Tibial artery (tissue), 4 donors: ENCODE measurements at places on chromosomes 5 and 9.

DNA sequence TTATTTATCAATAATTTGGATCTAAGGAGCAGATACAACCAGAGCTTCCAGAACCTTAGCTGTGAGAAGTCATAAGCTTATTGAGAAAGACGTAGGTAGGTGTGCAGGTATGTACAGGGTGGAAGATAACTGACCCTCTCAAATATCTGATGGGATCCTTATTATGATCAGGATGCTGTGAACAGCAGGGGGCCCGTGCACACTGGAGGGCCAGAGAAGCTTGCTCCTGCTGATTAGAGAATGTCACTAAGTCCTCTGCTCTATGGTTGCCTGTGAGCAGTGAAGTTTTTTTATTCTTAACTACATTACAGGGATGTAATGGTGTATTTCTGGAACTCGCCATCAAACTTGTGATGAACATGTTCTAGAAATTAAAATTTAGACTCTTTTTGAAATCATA is 108.9 kb upstream of the POU5F2 start:
- H3K4me3 ChIP-seq: no peak overlapping the region
- DNase-seq: no peak
- H3K36me3 ChIP-seq: no peaks in the 10 kb centered on the region
- H3K27ac ChIP-seq: no peak overlapping the region
- H3K4me1 ChIP-seq: no peaks in the 10 kb centered on the region

DNA sequence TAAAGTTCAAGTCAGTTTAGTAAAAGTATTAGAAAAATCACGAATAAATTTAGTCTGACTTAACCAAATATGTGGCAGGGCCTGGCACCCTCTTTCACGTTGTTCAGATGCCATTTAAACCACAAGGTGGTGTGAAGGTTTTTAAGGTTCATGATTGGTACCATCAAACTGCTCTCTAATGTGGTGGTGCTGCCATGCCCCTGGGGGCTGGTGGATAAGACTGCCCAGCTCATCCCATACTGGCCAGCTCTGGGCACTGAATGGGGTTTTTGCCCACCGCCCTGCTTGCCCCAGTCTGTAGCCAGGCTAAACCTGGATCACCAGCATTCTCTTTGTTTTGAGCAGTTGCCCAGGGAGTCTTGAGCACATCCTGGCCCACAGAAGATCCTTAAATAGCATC is 159.3 kb downstream of the GABBR2 start:
- no peak overlapping the region for H3K27ac ChIP-seq
- no peak overlapping the region for H3K4me3 ChIP-seq
- no peaks in the 10 kb centered on the region for H3K4me1 ChIP-seq

GRCh38 chr9:109996936-109997580 is 210.9 kb downstream of the C9orf152 start:
- no peak for DNase-seq
- H3K4me3 ChIP-seq: no peak overlapping the region
- no peaks in the 10 kb centered on the region for H3K36me3 ChIP-seq
- no peaks in the 10 kb centered on the region for H3K27me3 ChIP-seq

DNA sequence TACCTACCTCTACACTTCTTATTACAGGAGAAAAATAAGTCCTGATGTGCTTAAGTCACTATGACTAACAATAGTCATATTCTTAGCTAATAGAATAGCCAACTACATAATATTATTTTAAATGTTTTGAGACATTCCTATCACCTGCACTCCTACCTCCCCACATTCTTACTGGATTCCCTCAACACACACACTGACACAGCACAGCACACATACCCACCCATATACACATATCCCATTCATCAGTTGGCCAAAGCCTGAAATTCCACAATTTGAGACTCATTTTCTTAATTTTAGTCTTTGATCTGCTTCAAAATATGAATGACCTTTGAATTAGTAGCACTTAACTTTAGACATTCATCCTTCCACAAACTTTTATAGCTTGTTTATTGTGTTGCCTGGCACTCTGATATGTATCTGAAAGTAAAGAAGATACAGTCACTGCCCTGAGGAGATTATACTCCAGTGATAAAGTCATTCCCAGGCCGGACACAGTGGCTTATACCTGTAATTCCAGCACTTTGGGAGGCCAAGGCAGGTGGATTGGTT is 168.3 kb upstream of the RASA1 start:
- no peak for DNase-seq
- H3K36me3 ChIP-seq: no peaks in the 10 kb centered on the region
- no peak overlapping the region for H3K27ac ChIP-seq

DNA sequence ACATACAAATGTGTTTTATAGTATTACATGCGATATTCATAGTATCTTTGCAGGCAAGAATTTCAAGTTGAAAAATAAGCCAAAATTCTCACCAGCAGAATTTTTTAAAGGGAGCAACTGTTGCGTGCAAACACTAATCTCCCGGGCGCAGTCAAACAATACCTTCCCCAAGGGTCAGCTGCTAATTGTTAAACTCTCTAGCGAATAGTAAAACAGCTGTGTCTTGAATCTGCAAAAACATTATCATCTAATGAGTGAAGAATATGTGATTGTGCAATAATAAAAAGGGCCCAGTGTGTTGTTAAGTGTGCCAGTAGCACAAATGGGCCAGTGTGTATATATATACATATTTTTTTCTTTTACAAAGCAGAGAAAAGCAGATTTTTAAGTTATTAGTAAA is 131.4 kb downstream of the CCDC192 start:
- no peak overlapping the region for H3K27ac ChIP-seq
- H3K4me1 ChIP-seq: no peaks in the 10 kb centered on the region
- H3K4me3 ChIP-seq: no peak overlapping the region
- DNase-seq: no peak
- no peaks in the 10 kb centered on the region for H3K27me3 ChIP-seq

DNA sequence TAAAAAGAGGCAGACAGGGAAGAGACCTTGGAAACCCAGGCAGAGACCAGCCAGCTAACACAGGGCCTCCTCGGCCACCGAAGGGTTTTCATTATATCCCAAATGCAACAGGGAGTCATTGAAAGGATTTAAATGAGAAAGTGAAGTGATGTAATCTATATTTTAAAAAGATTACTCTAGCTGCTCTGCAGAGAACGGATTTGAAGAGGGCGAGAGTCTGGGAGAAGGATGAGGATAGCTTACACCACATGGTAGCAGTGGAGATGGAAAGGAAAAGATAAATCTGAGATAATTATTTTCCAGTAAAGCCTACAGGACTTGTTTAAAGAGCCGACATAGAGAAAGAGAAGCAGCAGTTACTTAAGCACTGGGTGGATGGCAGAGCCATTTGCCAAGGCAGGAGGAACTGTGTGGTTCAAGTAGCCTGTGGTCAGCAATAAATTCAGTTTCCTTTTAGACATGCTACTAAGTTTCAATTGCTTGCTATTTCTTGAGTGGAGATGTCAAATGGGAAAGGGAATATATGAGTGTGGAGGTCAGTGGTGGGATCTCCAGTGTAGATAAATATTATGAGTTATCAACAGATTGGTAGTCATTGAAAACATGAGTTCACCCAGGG is 9.3 kb downstream of the FBN2 start:
- H3K27ac ChIP-seq: no peak overlapping the region
- no peak overlapping the region for H3K4me3 ChIP-seq
- no peaks in the 10 kb centered on the region for H3K36me3 ChIP-seq

- peaks cover 7% of the 10 kb centered on the region for H3K4me1 ChIP-seq
- no peak for DNase-seq
- no peak overlapping the region for H3K4me3 ChIP-seq
- no peaks in the 10 kb centered on the region for H3K36me3 ChIP-seq
- no peak overlapping the region for H3K27ac ChIP-seq
Observed at GRCh38 chr9:91954841-91955471, 4.9 kb upstream of the ROR2 start.
